ENCODE measurements at places on chromosomes 4 and X. TPM values are rescaled to one million over a fixed set of nuclear protein-coding genes. Genes with fewer than 3 reads are reported as not detected.

GRCh38 chr4:179164267-179164999 lies 1722.2 kb upstream of the AGA start:
- no peak for DNase-seq

GRCh38 chr4:108427946-108428485 lies 192.4 kb upstream of the RPL34 start:
- no peak for DNase-seq

DNA sequence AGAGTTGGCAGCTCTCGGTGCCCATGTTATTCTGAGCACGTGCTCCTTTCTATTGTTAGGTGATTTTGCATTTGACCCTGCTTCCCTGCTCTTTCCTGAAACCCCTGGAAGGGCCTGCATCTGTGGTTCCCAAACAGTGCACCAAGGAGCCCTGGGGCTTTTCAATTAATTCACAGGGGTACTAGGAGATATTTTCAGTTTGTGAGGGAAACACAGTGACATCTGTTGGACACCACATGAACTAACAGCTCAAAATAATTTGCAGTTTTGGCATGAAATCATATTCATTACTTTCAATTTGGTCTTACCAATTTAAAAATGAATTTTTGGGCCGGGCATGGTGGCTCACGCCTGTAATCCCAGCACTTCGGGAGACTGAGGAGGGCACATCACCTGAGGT lies 156.6 kb downstream of the GATB start:
- DNase-seq, result no peak

- peak; percentile 3 for DNase-seq
Observed at GRCh38 chrX:115330498-115331168, 41.1 kb downstream of the LUZP4 start.

RBMXL3 gene
- not detected for total RNA-seq

DNA sequence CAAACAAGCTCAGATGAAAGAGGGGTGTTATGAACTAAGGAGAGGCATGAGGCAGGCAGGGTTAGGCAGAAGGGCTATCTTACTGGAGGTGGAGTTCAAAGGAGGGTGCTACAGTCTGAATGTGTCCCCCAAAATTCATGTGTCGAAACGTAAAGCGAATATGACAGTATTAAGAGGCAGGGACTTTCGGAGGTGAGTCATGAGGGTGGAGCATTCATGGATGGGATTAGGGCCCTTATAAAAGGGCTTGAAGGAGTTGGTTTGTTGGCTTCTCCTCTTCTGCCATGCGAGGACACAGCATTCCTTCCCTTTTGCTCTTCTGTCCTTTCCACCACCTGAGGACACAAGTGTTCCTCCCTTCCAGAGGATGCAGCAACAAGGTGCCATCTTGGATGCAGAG lies 22.9 kb downstream of the APLN start:
- DNase-seq, result no peak

MGAT4D gene
- not detected for total RNA-seq

- no peak for DNase-seq
Observed at GRCh38 chr4:47074816-47075215, 43.4 kb downstream of the GABRB1 start.

- no peak for DNase-seq
Observed at GRCh38 chr4:77074381-77074831, 1.4 kb downstream of the CCNI start.

DNA sequence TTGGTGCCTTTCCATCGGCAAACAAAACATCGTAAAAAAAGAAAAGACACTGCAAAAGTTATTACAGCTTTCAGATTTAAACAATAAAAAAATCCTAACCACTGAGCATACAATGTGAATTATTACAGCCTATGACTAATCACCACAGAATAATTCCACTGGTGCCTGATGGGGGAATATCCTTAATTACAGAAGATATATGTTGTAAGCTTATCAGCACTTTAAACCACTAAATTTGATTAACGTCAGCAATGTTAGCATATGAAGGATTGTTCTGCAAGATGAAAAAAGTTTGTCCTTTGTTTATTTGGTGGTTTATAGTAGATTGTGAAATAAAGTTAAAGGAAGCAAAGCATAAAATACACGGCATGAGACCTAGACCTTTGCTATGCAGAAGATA lies 210.2 kb upstream of the ADAMTS3 start:
- DNase-seq, result no peak

UGT2A1 gene
- total RNA-seq, result not detected

GRCh38 chr4:102222838-102223409 lies 122.4 kb downstream of the SLC39A8 start:
- no peak for DNase-seq

- DNase-seq, result no peak
Observed at GRCh38 chrX:153649915-153650782, 3.1 kb downstream of the DUSP9 start.

TRIM60 gene
- not detected for total RNA-seq

EFHC2 gene
- total RNA-seq, result not detected

RHOXF1 gene
- not detected for total RNA-seq

- DNase-seq, result no peak
Observed at GRCh38 chr4:7361280-7361895, 73.3 kb downstream of the PSAPL1 start.

EXOC1L gene
- total RNA-seq, result not detected

CDS1 gene
- 1.1 TPM for total RNA-seq

DNA sequence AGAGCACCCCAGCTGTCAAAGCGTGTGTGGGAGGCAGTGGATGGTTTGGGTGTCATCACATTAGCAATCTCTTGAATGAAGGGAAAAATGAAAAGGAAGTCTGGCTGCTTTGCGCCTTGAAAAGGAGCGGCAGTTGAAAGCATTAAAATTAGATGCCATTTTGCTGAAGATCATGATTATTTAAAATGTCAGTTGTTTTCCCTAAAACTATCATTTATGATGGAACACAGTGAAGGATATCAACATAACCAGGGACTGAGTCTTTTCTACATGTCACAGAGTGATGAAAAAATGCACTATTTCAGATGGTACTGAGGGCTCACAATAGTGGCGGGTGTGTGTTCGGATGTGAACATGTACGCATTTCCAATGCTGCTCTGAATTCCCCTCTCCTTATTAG lies 450.2 kb upstream of the CPEB2 start:
- no peak for DNase-seq

HGFAC gene
- 0.68 TPM for total RNA-seq

Data from gastrocnemius medialis (tissue), 4 donors.